ENCODE measurements at places on chromosomes 3 and 15. TPM values are rescaled to one million over a fixed set of nuclear protein-coding genes. Genes with fewer than 3 reads are reported as not detected.
A peak's percentile ranks its signal among the peaks of the same experiment; 100 is the strongest.

DNA sequence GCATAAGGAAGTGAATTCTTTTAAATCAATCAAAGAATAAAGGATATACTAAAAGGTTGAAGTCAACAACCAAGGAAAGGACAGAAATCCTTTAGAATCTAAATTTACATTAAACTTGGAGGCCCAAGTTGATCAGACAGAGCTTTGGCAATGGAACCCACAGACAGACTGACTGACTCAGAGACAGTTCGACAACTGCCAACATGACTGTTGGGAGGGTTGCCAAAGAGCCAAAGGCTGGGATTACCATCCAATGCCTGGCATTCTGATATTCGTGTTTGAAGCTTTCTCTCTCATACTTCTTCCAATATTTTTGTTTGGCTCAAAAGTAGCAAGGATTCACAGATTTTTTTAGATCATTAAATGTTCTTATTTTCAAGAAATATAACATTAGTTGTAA lies 406.1 kb downstream of the PLCL2 start:
- peak; percentile 59 for DNase-seq

The MYZAP gene
- 2.4 TPM for total RNA-seq

The KIF7 gene
- total RNA-seq: 1.3 TPM

- DNase-seq: no peak
Measured at GRCh38 chr15:70748281-70748747, 15.0 kb downstream of the UACA start.

GRCh38 chr3:3209057-3209456 lies 29.6 kb upstream of the CRBN start:
- no peak for DNase-seq

DNA sequence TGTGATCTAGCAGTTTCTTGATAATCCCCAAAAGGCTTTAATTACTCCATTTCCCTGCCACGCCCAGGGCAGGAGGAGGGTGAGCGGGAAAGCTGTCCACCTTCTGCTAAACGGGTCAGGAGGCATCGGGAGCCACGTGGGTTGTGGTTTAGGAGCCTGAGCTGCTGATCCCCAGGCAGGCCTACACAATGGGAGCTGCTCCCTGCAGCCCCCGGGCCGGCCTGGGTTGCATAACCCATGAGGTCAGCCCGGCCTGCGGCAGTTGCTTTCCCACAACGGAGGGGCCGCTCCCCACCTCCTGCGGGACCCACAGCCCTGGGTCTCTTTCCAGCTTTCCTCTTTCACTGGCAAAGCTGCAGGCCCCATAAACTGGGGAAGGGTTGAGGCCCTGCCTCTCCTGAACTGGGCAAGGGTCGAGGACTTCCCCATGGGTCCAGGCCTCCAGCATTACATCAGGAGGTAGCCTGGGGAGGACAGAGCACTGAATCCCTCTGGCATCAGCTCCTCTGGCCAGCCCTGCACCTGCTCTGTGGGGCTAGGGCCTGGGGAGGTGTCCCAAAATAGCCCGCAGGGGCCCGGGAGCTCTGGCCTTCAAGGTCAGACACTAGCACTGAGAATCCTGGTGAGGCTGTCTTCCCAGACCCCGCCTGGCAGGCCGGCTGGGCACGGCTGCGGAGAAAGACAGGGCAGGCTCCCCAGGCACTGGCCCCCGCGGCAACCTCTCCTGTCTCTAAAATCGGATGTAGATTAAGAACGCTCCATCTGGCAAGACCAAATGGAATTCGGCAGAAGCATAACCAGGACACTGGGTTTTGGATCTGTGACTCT lies 47.3 kb downstream of the ZDHHC19 start:
- DNase-seq: no peak

DNA sequence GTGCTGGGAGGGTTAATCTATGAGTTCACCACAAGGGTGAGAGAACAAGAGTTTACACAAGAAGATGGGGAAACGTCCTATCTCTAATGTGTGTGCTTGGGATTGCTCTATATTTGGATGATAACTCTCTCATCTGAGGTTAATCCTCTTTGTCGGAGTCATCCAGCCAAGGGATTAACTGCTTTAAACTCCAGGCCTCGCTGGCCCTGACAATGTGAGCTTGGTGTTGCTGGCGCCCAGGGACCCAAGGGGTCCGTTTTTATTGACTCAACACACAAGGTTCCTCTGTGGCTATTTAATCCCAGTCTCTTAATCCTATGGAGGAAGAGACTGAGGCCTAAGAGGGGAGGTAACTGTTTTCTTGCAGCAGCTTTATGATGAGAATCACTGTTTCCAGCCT lies 14.2 kb downstream of the SV2B start:
- DNase-seq: no peak

- DNase-seq: peak; percentile 92
Measured at GRCh38 chr3:4978966-4979427, 240 bp upstream of the BHLHE40 start.

The AGBL1 gene
- total RNA-seq: not detected

The PXYLP1 gene
- 9.0 TPM for total RNA-seq

The SCAMP2 gene
- total RNA-seq: 30.7 TPM

The MEX3B gene
- 0.79 TPM for total RNA-seq

The CAND2 gene
- total RNA-seq: 0.77 TPM

- DNase-seq: no peak
Measured at GRCh38 chr3:40148827-40149226, 160.7 kb upstream of the EIF1B start.

DNA sequence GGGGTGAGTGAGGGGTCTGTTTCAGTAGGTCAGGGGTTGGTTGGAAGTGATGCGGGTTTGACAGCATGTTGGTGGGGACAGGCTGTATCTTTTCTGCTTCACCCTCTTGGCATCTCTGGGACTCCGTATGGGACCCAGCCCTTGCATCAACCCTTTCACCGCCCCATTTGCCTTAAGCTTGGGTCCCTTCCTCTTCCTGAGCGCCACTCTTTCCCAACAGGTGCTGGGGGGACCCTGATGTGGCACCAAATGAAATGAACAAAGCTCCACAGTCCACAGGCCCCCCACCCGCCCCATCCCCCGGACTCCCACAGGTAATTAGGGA lies 1.1 kb downstream of the EIF4G1 start:
- no peak for DNase-seq

The EFCAB12 gene
- not detected for total RNA-seq

- peak; percentile 98 for DNase-seq
Measured at GRCh38 chr3:102124282-102124681, 275.0 kb downstream of the NFKBIZ start.

- no peak for DNase-seq
Measured at GRCh38 chr15:63948436-63948835, 97.8 kb downstream of the DAPK2 start.

DNA sequence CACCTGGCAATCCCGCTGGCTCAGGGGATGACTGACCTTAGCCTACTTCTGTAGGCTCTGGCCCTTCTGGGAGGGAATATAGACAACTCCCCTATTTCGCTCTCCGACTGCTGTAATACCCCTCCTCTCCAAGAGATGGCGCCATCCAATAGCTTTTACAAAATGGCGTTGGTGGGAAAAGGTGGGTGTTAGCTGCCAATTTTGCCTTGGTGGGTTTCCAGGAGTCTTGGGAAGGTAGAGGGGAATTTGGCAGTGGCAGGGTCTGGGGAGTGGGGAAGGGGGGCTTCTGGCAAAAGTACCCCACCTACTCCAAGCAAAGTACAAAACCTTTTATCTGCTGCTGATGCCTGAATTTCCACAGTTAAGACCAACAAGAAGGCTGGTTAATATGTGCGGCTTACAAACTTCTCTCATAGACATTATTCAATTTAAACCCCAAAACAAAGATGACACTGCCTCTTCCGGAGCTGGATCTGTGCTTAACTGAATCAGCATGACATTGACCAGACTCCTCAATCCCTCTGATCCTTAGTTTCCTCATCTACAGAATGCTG lies 62.1 kb downstream of the RASGRF1 start:
- DNase-seq: peak; percentile 20

DNA sequence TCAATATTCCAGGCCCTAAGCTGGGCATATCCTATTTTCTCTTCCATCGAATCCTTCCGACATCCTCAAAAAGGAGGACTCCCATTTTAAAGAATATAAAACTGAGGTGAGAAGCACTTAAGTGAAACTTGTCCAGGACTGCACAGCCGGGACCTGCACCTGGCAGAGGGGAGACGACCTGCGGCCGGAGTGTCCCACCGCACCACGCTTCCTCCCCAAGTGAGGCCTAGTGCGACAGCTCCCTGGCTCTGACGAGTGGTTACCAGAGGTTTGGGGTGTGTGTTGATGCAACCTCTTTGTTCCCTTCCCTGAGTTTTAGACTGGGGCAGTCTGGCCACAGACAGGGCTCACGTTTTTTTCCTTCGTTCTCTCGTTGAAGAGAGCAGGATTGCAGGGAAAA lies 24.9 kb upstream of the ATP2B2 start:
- DNase-seq: no peak

The PCOLCE2 gene
- 1.1 TPM for total RNA-seq

The FES gene
- total RNA-seq: 3.2 TPM

DNA sequence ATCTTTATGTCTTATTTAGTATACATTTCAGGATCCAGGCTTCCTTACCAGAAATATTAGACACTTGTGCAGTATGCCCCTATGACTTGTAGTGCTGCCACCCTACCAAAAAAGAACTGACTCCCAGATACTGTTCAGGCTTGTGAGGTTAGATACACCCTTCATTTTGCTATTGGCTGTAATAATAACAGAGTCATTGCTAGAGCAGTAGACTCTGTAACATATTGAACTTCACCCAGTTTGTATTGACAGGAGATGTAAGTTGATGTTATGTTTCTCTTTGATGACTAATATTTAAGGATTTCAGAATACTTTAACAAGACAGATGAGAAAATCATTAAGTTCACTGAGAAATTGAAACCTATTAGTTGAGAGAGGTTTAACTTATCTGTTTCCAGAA lies 32.9 kb downstream of the RNF111 start:
- peak; percentile 5 for DNase-seq

DNA sequence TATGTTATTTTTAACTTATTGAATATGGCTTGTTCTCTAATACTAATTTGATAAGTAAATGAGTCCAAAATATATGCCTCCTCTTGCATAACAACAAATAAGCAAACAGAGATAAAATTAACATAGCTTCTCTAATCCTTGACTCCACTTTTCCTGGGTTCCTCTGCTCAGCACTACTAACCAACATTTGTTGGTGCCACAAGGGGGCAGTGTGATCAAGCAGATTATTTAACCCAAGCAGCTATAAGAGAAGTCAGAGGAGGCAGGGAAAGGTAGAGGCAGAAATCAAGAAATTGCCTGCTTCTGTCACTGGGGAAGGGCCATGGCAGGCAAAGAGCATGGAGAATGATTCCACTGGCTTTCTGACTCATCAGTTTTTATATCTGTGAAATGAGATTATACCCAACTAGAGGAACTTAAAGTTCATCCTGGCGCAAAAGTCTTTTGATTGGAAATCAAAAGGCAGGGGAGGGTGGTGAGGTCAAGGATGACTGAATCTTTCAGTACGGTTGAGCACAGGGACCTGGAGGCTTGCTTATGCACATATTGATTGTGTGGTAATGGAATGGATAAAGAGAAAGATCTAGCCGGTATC lies 152.2 kb downstream of the IGSF11 start:
- DNase-seq: peak; percentile 54

DNA sequence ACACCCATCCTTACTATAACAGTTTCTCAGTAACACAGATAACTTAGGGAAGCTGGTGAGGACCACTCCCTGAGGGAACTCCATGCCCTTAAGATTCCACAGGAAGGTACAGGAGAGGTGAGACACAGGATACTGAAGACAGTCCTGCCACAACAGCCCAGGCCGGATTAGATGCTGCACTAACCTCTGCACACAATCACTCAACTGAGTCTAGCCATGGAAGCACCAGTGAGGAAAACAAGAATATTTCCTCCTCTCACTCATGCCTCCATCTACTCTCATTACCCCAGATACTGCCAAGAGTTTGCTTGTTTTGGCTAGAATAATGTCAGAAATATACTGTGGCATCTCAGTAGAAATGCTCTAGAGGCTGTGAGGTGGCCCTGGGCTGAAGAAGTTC lies 3.7 kb downstream of the ANO10 start:
- DNase-seq: no peak

GRCh38 chr3:39178553-39178952 lies 13.8 kb downstream of the XIRP1 start:
- no peak for DNase-seq

DNA sequence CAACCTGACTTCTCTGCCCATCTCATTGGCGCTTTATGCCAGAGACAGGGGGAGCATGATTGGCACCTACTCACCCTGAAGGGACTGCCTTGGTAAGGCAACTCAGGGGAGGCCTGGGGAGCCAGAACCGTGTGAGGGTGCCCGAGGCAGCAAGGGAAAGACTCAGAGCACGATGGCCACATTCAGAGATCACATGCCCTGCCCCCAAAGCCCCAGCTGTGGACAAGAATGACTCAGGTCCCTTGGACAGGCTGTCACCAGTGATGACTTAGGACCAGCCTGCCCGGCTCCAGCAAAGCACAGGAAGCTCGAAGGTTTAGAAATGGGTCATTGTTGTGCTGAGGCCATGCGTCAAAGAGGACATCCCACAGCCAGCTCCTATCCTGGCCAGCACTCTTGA lies 49.1 kb upstream of the LIMD1 start:
- no peak for DNase-seq

GRCh38 chr3:126743350-126743749 lies 39.3 kb downstream of the CHCHD6 start:
- DNase-seq: no peak

The TMEM42 gene
- total RNA-seq: 17.1 TPM

The CFAP100 gene
- not detected for total RNA-seq

The RETNLB gene
- total RNA-seq: not detected

DNA sequence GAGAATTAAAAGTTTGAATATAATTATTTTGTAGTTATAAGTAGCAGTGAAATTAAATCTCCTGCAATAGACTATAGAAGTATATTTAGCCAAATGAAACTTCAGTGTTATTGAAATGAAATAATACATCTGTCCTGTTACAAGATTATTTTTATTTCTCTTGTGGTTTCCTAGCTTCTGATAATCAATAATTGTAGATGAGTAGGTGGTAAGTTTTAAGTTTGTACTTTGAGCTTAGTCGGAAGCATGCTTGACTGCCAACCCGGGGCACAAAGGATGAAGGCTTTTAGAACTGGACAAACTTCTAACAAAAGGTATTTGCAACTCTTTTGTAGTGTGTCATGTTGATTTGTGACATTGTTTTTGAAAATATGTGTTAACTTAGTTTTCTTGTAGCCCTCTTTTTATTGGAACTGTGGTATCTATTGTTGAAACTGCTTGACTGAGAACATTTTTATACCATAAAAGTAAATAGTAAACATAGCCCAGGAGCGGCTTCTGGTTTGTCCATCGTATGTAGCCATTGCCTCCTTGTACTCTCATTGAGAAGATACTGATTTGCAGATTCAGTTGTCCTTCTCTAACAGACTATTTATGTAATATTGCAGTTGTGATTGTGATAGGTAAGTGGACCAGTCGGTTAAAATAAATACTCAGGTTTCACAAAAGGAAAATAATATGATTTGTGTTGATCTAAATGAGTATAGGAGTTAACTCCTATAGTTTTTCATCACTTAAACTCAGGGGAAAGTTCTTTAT lies 2.9 kb downstream of the CTNNB1 start:
- DNase-seq: peak; percentile 72

DNA sequence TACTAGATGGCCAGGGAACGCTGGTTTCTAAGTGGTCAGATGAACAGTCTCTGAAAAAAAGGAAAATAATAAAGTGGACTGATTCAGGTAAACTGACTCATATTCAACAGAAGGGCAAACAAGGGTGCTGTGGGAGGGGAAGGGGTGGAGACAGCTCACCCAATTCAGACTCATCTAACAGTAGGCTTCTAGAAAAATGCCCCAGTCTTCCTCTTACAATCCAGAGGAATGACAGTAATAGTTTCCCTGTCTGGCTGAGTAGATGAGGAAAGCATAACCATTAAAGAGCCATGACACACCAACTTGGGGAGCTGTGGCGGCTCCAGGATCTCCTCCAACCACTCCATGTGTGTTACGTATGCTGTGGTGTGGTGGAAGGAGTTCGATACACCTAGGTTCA lies 231.4 kb upstream of the UMPS start:
- DNase-seq: peak; percentile 67

- DNase-seq: no peak
Measured at GRCh38 chr15:56530157-56530556, 65.2 kb upstream of the MNS1 start.

Measured in bronchial epithelial cell (primary cell).